Ovary (tissue), 10 donors: ENCODE measurements at places on chromosomes 2 and 18.

- no peak for DNase-seq
Measured at GRCh38 chr2:70508711-70509462, 44.7 kb downstream of the TGFA start.

DNA sequence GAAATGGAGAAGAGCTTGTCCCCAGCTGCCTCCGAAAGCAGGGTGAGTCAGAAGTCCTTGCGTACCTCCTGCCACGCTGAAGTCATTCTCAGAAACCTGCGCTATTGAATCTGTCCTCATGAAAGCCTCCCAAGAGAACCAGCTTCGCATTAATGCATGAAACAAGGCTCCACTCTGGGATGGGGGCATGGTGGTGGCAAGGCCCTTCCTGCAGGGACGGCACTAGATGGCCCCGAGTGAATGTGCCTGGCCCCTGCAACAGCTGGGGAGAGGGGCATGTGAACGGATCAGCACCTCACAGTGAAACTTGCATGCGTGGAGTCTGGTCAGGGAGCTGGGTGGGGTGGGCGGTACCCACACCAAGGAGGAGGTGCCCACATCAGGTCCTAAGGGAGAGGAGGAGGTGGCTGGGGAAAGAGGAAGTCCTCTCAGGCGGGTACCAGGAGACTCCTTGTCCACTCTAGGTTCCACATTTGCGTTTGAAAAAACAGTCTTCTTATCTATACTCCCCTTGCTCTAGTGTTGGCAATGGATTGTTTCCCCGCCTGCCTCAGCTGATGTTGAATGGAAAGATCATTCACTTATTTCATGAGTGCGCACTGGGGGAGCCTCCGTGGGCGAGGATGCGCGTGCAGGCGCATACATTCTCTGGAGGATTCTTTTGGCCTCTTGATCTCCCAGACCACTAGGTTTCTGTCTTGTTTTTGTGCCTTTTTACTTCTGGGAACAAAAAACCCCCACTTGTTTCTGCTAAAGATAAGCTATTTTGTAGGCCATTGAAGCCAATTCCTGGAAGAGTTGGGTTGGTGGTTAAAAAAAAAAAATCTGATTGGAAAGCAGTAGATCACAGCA, 104.7 kb downstream of the KLHL29 start:
- DNase-seq, result no peak

DNA sequence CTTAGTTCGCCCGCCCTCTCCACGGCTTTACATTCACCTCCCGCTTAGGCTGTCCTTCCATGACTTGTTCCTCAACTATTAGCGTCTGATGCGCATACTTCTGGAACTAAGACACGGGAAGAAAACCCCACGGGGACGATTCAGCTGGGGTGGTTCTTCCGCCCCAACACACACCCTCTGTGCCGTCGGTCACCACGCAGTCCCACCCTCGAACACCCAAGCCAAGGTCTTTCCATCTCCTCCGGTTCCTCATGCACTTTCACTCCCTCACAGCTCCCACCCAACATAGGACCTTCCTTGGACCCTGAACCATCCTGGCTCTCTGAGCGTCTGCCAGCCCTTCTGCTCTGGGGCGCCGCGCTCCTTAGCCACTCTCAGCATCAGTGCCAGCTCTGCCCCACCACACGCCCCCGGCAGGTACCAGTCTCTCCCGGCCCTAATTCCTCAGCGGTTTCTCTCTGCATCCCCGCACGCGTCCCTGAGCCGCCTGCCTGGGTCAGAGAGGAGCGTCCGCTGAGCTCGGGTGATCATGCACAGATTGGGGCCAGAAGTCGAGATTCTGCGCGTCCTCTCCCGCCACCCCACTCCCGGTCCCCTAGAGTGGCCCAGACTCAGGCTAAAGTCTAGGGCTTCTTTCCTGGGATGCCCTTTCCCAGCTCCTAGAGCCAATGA, 522 bp upstream of the SRD5A2 start:
- DNase-seq, result no peak

DNA sequence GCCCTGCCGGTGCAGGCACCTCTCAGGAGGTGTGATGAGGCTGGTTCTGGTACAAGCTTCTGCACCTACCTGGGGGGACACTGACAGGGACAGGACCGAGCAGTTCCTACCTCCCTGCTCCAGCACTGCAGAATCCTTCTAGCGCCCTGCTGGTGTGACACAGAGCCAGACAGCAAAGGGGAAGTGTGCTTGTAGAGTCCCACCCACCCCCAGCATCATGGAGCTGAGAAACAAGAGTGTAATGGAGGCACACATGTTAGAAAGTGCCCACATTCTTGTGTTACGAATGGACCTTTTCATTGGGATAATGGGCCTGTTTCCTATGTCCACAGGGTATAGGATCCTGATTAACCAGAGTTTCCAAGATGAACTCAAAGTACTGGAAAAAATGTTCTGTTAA, 38.3 kb downstream of the OXER1 start:
- no peak for DNase-seq

DNA sequence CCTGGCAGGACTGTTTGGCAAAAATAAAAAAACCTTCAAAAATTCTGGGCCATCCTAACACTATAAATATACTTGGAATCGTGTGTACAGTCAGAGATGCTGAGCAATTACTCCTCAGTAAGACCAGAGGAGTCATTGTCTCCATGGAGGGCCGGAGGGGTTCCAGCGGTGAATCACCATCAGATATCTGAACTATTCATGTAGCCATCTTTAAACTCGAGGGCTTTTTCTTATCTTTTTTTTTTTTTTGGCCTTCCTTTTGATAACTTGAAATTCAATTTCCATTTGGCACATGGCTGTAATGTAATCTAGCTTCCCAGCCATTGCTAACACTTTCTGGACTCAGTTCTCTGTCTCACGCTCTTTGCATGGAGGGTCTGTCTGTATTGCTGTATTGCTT, 7.4 kb upstream of the FHL2 start:
- no peak for DNase-seq

GRCh38 chr2:134482131-134482723, 228.4 kb downstream of the MGAT5 start:
- DNase-seq, result no peak

DNA sequence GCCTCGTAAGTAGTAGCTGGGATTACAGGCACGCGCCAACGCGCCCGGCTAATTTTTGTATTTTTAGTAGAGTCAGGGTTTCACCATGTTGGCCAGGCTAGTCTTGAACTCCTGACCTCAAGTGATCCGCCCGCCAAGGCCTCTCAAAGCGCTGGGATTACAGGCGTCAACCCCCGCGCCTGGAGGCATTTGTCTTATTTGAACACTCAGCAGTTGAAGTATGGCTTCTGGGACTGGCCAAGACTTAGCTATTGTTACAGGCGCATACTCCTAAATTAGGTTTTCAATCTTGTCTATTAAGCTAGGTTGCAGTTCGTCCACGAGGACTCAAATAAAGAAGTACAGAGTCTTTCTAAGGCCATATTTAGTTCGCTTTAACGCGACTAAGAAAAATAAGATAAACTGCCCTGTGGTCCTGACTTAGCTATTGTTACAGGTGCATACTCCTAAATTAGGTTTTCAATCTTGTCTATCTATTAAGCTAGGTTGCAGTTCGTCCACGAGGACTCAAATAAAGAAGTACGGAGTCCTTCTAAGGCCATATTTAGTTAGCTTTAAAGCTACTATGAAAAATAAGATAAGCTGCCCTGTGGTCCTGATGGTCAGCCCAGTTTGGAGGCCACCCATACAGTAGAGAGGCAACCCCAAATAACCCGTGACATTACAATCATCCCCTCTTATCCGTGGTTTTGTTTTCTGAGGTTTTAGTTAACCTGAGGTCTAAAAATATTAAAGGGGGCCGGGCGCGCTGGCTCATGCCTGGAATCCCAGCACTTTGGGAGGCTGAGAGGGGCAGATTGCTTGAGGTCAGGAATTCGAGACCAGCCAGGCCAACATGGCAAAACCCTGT, 20.8 kb upstream of the MTA3 start:
- DNase-seq, result no peak

DNA sequence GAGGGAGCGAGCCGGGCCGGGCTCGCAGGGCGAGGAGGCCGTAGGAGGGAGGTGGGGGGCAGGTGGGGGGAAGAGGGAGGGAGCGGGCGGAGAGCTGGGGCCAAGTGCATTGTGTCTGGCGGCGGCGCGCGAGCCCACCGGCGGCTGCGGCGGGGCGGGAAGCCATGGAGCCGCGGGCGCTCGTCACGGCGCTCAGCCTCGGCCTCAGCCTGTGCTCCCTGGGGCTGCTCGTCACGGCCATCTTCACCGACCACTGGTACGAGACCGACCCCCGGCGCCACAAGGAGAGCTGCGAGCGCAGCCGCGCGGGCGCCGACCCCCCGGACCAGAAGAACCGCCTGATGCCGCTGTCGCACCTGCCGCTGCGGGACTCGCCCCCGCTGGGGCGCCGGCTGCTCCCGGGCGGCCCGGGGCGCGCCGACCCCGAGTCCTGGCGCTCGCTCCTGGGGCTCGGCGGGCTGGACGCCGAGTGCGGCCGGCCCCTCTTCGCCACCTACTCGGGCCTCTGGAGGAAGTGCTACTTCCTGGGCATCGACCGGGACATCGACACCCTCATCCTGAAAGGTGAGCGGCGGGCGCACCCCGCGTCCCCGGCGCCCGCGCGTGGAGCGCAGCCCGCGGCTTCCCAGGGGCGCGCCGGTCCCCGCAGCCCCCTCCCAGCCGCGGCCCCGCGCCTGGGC, at the start of gene TMEM178A:
TSS of gene TMEM178A (plus strand) at position 107 of the 680 bp plus-strand sequence. CDS start at position 165, 58 bp downstream.
- DNase-seq, result peak; percentile 36

DNA sequence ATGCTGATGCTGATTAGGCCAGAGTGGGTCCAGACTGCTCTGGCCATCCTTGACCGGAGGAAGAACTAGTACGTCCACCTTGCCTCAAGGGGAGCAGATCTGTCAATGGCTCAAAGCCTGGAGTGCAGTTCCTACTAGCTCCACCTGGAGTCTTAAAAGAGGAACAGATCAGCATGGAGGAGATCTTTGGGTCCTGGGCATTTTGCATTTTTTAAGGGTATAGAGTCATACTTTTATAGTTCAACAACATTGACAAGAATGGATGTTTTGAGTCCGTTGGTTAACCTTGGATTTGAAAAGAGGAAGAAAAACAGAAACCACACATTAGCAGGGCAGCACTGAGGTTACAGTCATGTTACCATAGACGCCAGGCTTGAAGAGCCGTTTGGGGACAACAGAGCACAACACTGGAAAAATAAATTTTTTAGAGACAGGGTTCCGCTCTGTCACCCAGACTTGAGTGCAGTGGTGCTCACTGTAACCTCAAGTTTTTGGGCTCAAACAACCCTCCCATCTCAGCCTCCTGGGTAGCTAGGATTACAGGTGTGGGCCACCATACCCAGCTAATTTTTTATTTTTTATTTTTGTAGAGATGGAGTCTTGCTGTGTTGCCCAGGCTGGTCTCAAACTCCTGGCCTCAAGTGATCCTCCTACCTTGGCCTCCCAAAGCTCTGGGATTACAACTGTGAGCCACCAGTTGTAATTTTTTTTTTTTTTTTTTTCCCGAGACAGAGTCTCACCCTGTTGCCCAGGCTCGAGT, 78.5 kb downstream of the PRKCE start:
- DNase-seq, result no peak

GRCh38 chr2:217037353-217037752, 177.5 kb upstream of the TNP1 start:
- DNase-seq, result no peak

DNA sequence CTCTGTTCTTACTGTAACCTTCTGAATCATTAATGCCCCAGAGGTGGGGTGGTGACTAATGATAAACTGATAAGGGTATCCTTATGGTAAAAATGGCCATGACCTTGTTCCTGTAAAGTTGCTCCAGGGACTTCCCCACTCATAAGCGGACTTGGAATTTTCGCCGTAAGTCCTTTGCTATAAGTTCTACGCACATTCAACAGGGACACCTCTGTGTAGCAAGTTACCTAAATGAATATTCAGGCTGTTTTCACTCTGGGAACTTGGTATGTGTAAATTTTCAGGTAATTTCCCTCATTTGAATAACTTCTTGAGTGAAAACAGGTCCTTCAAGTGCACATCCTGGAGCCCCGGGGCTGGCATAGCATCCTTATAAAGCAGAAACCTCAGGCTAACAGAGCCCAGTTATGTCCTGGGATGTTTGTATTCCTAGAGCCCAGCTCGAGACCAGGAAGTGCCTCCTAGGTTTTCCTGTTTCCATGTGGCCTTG, 9.4 kb upstream of the AGFG1 start:
- no peak for DNase-seq

DNA sequence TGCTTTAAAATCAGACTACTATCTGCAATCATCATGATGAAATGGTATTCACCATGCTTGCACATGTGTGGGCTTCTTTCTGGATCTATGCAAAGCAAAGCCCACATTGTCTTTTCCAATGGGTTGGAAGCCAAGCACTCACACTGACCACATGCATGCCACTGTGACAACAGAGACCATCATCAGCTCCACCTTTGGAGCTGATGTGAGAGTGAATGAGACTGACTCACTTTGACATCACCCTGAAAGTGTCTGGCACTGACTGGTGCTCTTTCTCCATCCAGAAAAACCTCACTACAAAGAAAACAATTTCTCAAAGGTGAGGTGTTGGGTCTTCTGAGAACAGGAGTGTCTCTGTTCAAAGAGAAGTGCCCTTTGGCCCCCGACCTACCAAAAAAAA, 4.7 kb downstream of the MYO5B start:
- DNase-seq, result no peak

GRCh38 chr2:234643407-234643806, 146.5 kb upstream of the ARL4C start:
- DNase-seq, result no peak

DNA sequence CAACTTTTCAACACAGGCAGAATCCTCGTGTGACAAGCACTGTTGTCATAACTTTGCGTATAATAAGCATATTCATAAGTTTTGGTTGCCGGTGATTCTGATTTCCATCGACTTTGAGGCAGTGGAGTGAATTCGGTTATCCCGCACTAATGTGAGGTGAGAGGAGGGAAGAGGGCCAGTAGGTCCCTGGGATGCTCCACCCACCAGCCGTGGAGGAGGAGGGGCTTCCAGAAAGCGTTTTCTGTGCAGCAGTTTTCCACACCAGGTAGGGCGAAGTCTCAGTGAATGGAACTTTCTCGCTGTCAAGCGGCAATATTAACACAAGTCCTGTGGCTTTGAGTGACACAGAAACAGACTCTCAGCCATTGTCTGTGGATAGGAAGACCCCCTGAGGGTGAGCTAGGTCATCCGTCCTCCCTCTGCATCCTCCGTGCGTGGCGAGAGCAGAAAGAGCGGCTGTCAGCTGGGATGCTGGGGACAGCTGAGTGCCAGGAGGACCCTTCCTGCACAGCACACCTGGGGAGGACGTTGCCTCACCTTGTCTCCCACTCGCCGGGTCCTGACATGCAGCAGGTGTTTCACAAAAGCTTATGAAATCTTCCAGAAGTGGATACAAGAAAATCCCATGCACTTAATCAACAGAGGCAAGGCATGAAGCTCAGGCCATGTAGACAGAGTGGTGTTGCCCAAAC, 67.5 kb downstream of the DCDC2C start:
- DNase-seq, result no peak

GRCh38 chr2:196160101-196160500, 11.3 kb downstream of the STK17B start:
- no peak for DNase-seq

DNA sequence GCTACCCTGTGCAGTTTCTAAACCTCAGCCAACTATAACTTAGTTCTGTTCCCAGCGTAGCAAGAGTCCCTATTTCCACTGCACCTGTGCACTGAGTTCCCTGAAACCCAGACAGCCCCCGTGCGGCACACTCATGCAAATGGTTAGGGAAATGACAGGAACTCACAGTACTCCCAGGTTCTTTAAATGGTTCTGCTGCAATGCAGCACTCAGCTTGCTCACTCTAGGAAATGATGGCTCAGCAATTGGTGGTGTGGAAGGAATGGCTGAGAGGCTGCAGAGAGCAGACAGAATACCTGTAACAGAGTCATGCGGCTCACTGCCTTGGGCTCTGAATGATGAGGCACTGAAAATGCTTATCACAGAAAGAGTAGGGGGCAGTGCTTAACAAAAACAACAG, 143.0 kb downstream of the RAD51AP2 start:
- no peak for DNase-seq

- no peak for DNase-seq
Measured at GRCh38 chr2:10968176-10968575, 56.4 kb downstream of the KCNF1 start.
